NCI-H2029 treated with DMSO at 0.1 percent for 48 hours (cell line): ENCODE measurements at places on chromosomes 1 and 21.

- no peak for DNase-seq
Measured at GRCh38 chr1:227959325-227959860, 11.7 kb upstream of the WNT9A start.

DNA sequence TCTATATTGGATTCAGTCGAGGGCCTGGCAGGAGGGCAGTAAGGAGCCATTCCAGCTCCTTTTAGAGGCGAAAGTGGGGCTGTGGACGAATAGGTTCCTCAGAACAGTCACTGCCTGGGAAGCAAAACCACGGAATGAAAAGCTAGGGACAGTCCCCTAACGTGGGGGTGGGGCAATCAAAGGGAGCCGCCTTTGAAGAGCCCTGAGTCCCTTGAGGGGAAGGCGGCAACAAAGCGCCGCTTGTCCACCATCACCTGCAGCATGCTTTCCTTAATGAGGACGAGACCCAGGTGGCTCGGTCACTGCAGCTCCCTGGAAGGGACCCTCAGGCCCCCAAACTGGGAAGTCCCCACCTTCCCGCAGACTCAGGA, 184.7 kb downstream of the ETS2 start:
- DNase-seq: peak; percentile 56

DNA sequence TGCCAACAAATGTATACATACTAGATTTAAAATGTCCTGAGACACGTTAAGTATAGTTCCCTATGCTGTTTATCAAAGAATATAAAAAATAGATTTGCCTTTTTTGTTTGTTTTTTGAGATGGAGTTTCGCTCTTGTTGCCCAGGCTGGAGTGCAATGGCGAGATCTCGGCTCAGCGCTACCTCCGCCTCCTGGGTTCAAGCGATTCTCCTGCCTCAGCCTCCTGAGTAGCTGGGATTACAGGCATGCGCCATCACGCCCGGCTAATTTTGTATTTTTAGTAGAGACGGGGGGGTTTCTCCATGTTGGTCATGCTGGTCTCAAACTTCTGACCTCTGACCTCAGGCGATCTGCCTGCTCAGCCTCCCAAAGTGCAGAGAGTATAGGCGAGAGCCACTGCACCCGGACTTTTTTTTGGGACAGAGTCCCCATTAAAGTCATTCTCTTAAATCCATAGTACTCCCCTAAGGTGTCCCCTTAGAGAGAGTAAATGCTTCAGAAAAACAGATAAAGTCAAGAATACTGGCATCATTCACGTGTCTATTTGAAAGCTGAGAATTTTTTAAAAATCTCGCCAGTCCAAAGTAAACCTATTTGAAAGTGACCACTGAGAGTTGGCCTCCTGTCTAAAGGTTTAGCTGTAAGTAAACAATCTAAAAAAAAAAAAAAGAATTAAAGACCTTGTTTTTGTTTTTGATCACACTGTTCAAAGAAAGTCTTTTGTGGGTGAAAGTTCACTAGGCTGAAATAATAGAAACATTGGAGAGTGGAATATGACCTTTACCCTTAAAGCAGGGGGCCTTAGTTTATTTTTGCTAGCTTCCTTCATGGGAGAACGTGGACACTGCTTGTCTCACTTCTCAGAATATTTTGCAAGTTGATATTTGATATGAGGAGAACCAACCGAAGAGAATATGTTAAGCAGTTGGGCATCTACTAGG, 48.0 kb upstream of the SLC16A1 start:
- DNase-seq: no peak

GRCh38 chr1:225410036-225410435, 17.8 kb downstream of the LBR start:
- DNase-seq: no peak

- no peak for DNase-seq
Measured at GRCh38 chr1:78491451-78492071, 787 bp downstream of the PTGFR start.
